Activated CD4-positive, alpha-beta memory T cell treated with anti-CD3 and anti-CD28 coated beads, Interleukin-2, amount 10 ng/mL, durations not matched to agents 7 days and 5 days (primary cell): ENCODE measurements at places on chromosomes 12 and 14. TPM values are rescaled to one million over a fixed set of nuclear protein-coding genes. Genes with fewer than 3 reads are reported as not detected.

The GALNT8 gene
- total RNA-seq: 1.8 TPM

The LRP10 gene
- total RNA-seq: 98.6 TPM

The OR4E2 gene
- 0.25 TPM for total RNA-seq

The NT5DC3 gene
- 3.2 TPM for total RNA-seq

The IGF1 gene
- 0.86 TPM for total RNA-seq

The AICDA gene
- not detected for total RNA-seq

The AMN1 gene
- total RNA-seq: 3.2 TPM

The ZNF605 gene
- total RNA-seq: 7.9 TPM

The CCDC175 gene
- not detected for total RNA-seq

The IL31 gene
- total RNA-seq: not detected

The VRTN gene
- total RNA-seq: not detected

The AKAP6 gene
- total RNA-seq: 1.1 TPM

GRCh38 chr12:3275171-3276041 is 198.2 kb downstream of the TSPAN9 start:
- no peaks in the 10 kb centered on the region for H3K36me3 ChIP-seq
- peaks cover 1% of the 10 kb centered on the region for H3K27me3 ChIP-seq
- no peak overlapping the region for H3K27ac ChIP-seq
- peak; percentile 71 for DNase-seq

DNA sequence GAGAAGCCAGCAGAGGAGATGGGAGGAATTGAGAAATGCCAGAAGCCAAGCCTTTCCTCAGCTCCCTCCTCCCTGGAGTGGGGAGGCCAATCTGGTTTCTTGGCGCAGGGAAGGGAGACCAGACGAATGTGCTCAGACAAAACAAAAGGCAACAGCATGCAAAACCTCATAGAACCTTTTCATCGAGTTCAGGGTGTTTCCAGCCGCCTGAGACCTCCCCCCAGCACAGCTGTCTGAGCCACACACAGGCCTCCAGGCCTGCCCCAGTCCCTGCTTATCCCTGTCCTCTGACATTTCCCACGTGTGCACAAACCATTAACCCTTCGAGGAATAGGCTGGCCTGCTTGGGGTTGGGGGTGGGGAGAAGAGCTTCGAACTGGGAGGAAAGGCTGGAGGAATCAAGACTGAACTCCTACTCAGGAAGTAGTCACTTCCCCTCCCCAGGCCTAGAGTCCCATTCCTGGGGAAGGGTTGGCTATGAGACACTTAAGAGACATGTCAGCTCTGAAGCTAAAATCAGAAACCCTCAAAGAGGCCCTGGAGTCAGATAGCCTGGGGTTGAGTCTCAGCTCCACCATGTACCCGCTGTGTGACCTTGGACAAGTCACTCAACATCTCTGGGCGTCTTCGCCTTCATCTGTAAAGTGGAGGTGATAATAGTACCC is 10.7 kb downstream of the TBX3 start:
- no peaks in the 10 kb centered on the region for H3K36me3 ChIP-seq
- no peak for DNase-seq
- no peak overlapping the region for H3K4me3 ChIP-seq
- H3K27me3 ChIP-seq: peaks cover 50% of the 10 kb centered on the region

- H3K4me1 ChIP-seq: no peaks in the 10 kb centered on the region
- no peak overlapping the region for H3K4me3 ChIP-seq
- no peaks in the 10 kb centered on the region for H3K36me3 ChIP-seq
- no peak overlapping the region for H3K27ac ChIP-seq
Observed at GRCh38 chr12:28870839-28871440, 278.1 kb upstream of the FAR2 start.

- H3K36me3 ChIP-seq: peaks cover 56% of the 10 kb centered on the region
- peaks cover 51% of the 10 kb centered on the region for H3K4me1 ChIP-seq
- H3K27me3 ChIP-seq: no peaks in the 10 kb centered on the region
- H3K27ac ChIP-seq: peak overlapping the region; percentile 87
- DNase-seq: no peak
Observed at GRCh38 chr14:105059035-105059924, 6.0 kb downstream of the GPR132 start.

DNA sequence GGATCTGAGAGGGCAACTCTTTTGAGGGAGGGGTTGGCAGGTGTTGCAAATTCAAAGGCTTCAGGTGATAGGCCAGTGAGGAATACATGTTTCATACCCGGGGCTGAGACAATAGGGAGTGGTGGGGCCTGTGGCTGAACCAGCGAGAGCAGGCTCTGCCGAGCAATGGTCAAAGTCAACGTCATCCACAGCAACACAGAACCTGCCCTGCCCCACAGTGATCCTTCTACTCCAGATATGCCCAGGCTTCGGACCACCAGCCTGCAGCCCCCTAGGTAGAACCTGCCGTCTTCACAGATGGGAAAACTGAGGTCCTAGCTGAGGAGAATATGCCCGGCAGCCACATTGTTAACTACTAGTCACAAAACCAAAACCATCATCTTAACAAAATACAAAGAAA is 4.1 kb downstream of the SERPINA1 start:
- no peaks in the 10 kb centered on the region for H3K36me3 ChIP-seq
- no peaks in the 10 kb centered on the region for H3K27me3 ChIP-seq
- H3K4me3 ChIP-seq: no peak overlapping the region
- no peaks in the 10 kb centered on the region for H3K4me1 ChIP-seq
- no peak for DNase-seq

- H3K36me3 ChIP-seq: no peaks in the 10 kb centered on the region
- no peak for DNase-seq
- H3K4me1 ChIP-seq: no peaks in the 10 kb centered on the region
- peaks cover 10% of the 10 kb centered on the region for H3K27me3 ChIP-seq
- H3K27ac ChIP-seq: no peak overlapping the region
Observed at GRCh38 chr14:51609955-51610283, 41.8 kb upstream of the FRMD6 start.

DNA sequence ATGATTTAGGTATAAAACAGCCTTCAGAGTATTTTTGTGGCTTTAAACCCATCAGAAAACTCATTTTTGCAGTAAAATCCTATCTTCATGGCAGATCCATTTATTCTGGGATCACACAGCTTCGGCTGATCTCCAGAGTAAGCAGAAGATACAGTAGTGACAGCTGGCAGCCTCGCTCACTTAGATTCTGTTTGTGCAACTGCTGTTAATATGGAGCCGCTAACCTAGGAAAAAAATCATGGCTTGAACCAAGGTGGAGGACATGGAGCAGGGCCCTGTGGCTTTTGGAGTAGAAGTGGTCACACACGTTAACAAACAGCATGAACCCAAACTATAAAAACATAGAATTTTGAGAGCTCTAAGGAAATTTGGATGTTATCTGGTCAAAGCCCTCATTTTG is 137.2 kb upstream of the ARHGAP5 start:
- H3K36me3 ChIP-seq: peaks cover 3% of the 10 kb centered on the region
- peaks cover 40% of the 10 kb centered on the region for H3K4me1 ChIP-seq
- no peak for DNase-seq
- no peak overlapping the region for H3K27ac ChIP-seq
- H3K4me3 ChIP-seq: no peak overlapping the region

DNA sequence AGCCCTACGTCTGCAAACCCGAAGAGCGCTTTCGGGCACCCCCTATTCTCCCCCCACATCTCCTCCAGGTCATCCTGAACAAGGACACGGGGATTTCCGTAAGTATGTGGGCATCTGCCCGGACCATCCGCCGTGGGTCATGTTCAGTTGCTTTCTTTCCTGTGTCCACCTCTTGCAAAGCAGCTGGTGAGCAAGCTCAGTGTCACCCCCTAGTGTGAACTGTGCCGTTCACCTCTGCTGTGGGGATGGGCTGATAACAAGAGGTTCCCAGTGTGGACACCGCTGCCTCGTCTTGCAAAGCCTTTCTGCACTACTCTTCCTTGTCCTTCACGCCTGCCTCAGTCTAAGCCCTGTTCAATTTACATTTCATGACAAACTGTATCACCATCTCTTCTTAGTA is 8.6 kb downstream of the PRKAB1 start:
- no peak overlapping the region for H3K27ac ChIP-seq
- H3K4me1 ChIP-seq: peaks cover 44% of the 10 kb centered on the region
- H3K36me3 ChIP-seq: peaks cover 95% of the 10 kb centered on the region
- H3K4me3 ChIP-seq: no peak overlapping the region
- no peak for DNase-seq

- H3K36me3 ChIP-seq: no peaks in the 10 kb centered on the region
- no peaks in the 10 kb centered on the region for H3K4me1 ChIP-seq
- H3K27me3 ChIP-seq: peaks cover 2% of the 10 kb centered on the region
- no peak overlapping the region for H3K27ac ChIP-seq
- no peak for DNase-seq
- H3K4me3 ChIP-seq: no peak overlapping the region
Observed at GRCh38 chr12:119369161-119369560, 34.6 kb downstream of the CCDC60 start.

- peak within 1 kb of the TSS; percentile 62 for H3K4me3 ChIP-seq
- peaks cover 13% of the 10 kb centered on the region for H3K4me1 ChIP-seq
- DNase-seq: peak; percentile 19
- peaks cover 34% of the 10 kb centered on the region for H3K27me3 ChIP-seq
- no peaks in the 10 kb centered on the region for H3K36me3 ChIP-seq
Observed at GRCh38 chr14:91947475-91948184, at the start of gene FBLN5. Gene FBLN5 (minus strand): TSS chr14:91947694. CDS start chr14:91947229, 465 bp downstream.

- H3K4me3 ChIP-seq: no peak overlapping the region
- H3K36me3 ChIP-seq: peaks cover 29% of the 10 kb centered on the region
- no peaks in the 10 kb centered on the region for H3K4me1 ChIP-seq
- H3K27ac ChIP-seq: no peak overlapping the region
- no peaks in the 10 kb centered on the region for H3K27me3 ChIP-seq
Observed at GRCh38 chr12:106883426-106883825, 72.3 kb upstream of the TMEM263 start.

GRCh38 chr14:36784541-36784940 is 122.9 kb downstream of the PAX9 start:
- H3K4me3 ChIP-seq: no peak overlapping the region
- H3K27me3 ChIP-seq: no peaks in the 10 kb centered on the region
- H3K4me1 ChIP-seq: no peaks in the 10 kb centered on the region
- no peak overlapping the region for H3K27ac ChIP-seq

DNA sequence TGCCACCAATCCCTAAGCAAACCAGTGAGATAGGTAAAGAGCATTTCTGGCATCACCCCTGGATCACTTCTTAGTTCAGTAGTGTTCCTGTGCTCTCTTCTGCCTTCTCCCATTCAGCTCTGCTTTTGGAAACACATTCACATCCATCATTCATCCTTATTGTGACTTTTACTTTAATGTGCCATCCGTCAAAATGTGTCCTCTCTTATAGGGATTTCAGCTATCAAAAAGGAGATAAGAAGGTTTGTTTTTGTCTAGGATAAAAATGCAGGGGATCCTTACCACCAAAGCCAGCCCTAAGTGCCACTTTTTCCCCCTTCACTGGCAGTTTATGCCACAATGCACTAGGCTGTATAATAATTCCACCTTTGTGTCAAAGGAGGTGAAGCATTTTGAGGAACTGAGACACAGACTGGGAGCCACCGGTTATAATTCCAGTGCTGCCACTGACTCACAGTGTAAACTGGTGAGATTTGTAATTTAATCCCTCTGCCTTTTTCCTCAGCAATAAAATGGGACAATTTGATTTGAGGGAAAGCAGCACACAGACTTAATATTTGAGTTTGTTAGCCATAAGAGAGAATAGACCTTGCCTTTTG is 158.6 kb downstream of the PAX9 start:
- DNase-seq: no peak
- H3K4me1 ChIP-seq: no peaks in the 10 kb centered on the region
- no peaks in the 10 kb centered on the region for H3K36me3 ChIP-seq
- H3K27me3 ChIP-seq: no peaks in the 10 kb centered on the region
- H3K27ac ChIP-seq: no peak overlapping the region

- H3K4me3 ChIP-seq: no peak overlapping the region
- H3K27me3 ChIP-seq: no peaks in the 10 kb centered on the region
- H3K4me1 ChIP-seq: no peaks in the 10 kb centered on the region
- H3K27ac ChIP-seq: no peak overlapping the region
- H3K36me3 ChIP-seq: no peaks in the 10 kb centered on the region
- DNase-seq: no peak
Observed at GRCh38 chr14:33103489-33103888, 164.8 kb downstream of the NPAS3 start.

GRCh38 chr12:43501703-43502102 is 50.3 kb downstream of the ADAMTS20 start:
- H3K4me3 ChIP-seq: no peak overlapping the region
- no peaks in the 10 kb centered on the region for H3K27me3 ChIP-seq
- no peak for DNase-seq
- H3K4me1 ChIP-seq: no peaks in the 10 kb centered on the region
- no peaks in the 10 kb centered on the region for H3K36me3 ChIP-seq

DNA sequence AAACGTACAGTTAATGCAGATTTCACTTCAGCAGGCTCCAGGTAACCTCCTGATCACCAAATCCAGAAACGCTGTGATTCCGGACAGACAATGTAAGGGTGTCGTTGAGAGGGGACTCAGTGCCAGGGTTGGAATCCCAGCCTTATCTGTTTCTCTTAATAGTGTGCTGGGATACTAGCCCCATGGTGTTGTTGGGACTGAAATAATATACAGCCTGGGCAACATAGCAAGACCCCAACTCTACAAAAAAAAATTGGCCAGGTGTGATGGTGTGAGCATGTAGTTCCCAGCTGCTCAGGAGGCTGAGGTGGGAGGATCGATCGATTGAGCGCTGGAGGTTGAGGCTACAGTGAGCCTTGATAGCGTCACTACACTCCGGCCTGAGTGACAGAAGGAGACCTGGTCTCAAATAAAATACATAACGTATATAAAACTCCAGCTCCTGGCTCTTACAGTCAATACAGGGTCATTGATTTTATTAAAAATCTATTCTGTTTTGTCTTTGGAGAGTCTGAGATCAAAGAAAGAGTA is 1.3 kb downstream of the PEBP1 start:
- peaks cover 29% of the 10 kb centered on the region for H3K4me1 ChIP-seq
- H3K27ac ChIP-seq: peak overlapping the region; percentile 84
- no peaks in the 10 kb centered on the region for H3K27me3 ChIP-seq
- peak overlapping the region; percentile 82 for H3K4me3 ChIP-seq
- peaks cover 29% of the 10 kb centered on the region for H3K36me3 ChIP-seq

GRCh38 chr12:46908936-46909635 is 83.3 kb upstream of the SLC38A4 start:
- peaks cover 14% of the 10 kb centered on the region for H3K27me3 ChIP-seq
- H3K4me1 ChIP-seq: no peaks in the 10 kb centered on the region
- H3K27ac ChIP-seq: no peak overlapping the region

DNA sequence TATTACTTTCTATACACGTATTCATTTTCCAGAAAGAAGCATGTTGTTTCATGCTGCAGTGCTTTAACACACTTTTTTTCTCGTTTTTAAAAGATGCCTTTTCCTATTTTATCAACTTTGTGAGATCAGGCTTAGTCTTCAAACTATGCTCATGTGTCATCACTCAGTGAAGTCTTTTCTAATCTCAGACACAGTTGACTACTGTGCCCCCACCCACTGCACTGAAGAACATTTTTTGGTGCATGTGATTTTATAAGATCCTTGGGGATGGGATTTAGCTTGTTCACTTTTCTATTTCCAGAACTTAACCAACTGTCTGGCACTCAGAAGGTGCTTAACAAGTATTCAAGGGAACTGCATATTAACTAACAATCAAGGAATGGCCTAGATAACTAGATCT is 85.5 kb downstream of the CDK17 start:
- no peak overlapping the region for H3K27ac ChIP-seq
- H3K4me1 ChIP-seq: peaks cover 9% of the 10 kb centered on the region
- peaks cover 13% of the 10 kb centered on the region for H3K36me3 ChIP-seq
- H3K27me3 ChIP-seq: no peaks in the 10 kb centered on the region
- DNase-seq: no peak
- no peak overlapping the region for H3K4me3 ChIP-seq
